ENCODE measurements at places on chromosomes 2 and 18.

- DNase-seq: no peak
These were observed 308.7 kb downstream of the LRATD1 start for GRCh38 chr2:14941151-14941631.

- no peak for DNase-seq
These were observed 246.0 kb downstream of the MYO3B start for GRCh38 chr2:170423919-170424318.

- DNase-seq: no peak
These were observed 305.9 kb upstream of the CCDC68 start for GRCh38 chr18:55265130-55265675.

GRCh38 chr18:74799542-74799941, 201.9 kb downstream of the ZNF407 start:
- DNase-seq: no peak

- DNase-seq: no peak
These were observed 111.6 kb upstream of the LTBP1 start for GRCh38 chr2:32835148-32835547.

DNA sequence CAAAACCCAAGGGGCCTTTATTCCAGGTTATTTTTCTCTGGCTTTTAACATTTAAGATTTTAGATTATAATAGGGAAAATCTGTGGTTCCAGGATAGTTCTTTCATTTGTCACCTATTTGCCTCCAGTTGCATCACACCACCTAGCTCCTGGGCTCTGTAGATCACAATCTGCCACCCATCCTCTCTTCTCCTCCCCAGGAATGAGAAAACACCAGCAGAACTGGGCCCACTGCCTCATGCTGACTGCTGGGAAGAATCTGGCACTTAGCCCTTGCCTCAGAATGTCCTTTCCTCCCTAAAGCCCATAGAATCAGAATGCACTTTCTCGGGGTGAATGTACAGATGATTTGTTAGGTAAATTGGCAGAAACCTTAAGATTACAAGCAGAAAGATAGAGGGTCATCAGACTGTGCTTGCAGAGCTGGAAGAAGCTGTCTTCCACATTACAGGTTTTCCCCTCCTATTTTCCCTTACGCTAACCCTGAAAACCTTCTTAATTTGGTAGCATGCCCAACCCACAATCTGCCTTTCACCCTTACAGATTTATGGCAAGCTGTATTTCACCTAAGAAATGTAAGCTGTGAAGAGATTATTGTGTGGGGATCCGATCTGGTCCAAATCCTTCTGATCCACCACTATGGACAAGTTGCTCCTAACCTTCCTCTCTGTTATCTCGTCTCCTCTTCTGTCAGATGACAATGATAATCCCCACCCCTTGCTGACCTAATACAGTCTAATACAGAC, 72.6 kb downstream of the LRRC30 start:
- no peak for DNase-seq

DNA sequence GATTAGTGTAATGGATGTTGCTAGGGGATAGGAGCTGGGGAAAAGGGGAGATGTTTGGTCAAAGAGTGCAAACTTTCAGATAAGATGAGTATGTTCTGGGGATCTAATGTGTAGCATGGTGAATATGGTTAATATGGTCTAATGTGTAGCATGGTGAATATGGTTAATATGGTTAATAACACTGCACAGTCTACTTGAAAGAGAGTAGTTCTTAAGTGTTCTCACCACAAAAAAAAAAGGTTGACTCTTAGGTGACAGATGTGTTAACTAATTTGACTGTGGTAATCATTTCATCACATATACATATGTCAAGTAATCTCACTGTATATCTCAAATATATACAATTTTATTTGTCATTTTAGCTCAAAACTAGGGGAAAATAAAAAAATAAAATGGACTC, 121.3 kb upstream of the CD226 start:
- no peak for DNase-seq

DNA sequence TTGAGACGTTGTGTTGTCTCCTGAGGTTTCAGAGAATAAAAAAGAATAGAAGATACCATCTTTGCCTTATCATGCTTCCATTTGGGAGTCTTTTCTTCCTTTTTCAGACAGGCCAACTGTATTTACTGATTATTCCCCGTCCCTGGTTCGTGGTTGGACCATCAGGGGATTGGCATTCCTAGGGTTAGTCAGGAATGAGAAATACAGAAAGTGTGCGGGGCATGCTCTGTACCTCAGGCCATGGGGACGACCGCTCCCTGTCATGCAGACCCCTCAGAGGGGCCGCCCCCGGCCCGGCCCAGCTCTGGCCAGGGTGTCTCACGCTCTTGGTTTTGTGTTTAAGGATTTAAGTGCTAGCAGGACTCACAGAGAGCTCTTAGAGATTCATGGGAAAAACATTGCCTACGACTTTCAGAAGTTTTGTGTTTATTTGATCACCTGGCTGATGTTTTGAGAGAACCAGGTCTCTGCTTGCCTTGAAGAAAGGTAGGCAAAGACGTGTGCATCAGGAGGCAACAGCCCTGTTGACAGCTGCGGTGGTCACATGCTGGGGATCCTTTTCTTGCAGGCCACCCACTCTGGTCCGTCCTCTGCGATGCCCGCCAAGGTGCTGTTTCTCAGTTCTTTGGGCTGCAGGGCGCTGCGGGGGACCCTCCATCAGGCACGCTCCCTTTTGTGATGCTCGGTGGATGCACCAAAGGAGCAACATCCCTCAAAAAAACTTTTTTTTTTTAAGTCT, 317.8 kb downstream of the AGAP1 start:
- no peak for DNase-seq
